ENCODE measurements at places on chromosomes 1 and 21. TPM values are rescaled to one million over a fixed set of nuclear protein-coding genes. Genes with fewer than 3 reads are reported as not detected.

DNA sequence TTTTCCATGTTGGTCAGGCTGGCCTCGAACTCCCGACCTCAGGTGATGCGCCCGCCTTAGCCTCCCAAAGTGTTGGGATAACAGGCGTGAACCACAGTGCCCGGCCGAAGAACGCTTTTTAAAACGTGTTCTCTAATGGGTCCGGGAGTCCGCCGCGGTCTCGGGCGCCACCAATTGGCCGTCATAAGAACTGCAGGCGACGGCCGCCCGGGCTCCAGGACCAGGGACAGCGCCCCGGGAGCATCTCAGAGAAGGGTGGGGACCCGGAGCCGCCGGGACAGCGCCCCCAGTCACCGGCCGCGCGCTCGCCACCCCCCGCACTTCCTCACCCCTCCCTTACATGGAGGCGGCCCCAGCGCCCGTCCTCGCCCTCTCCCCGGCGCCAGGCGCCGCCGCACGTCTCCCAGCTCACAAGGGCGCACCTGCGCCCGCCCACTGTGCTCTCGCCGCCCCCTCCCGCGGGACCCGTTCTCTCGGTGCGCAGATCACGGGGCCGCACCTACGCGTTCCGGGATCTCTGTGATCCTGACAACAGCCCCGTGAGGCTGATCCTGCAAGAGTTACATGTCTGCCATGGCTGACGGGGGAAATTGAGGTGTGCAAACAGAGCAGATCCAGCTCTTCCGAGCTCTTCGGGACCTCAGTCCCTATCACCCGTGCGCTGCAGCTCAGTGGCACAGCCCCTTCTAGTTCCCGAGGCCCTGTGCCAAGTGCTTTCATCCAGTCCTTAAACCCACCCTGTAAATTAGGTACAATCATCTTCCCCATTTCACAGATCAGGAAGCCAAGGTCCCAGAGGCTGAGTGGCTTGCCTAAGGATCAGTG is 9.8 kb downstream of the RAP1GAP start:
- DNase-seq: peak; percentile 94

GRCh38 chr1:21906173-21907078 is 30.7 kb downstream of the HSPG2 start:
- DNase-seq: peak; percentile 96

GRCh38 chr1:114081437-114082303 is 72.0 kb downstream of the SYT6 start:
- DNase-seq: peak; percentile 83

GRCh38 chr1:247288341-247288740 is 32.5 kb downstream of the VN1R5 start:
- DNase-seq: no peak

DNA sequence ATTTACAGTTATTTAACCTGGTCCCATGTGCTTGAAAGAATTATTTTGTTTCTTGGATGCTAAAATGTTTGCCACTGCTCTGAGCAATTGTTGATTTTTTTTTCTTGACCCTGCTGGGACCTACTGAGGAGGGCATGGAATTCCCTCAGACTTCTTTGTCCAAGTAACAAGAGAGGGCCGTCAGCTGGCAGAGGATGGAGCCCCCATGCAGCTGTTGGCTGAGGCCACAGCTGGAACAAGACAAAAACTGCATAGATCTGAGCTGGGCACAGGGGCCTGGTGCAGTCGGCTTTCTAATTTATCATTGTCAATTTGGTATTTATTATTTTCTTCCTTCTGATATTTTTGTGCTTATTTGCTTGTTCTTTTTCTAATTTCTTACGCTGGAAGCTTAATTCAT is 39.6 kb upstream of the ABCG1 start:
- no peak for DNase-seq

- peak; percentile 15 for DNase-seq
These were observed 43.0 kb downstream of the RNF187 start for GRCh38 chr1:228530086-228530758.

DNA sequence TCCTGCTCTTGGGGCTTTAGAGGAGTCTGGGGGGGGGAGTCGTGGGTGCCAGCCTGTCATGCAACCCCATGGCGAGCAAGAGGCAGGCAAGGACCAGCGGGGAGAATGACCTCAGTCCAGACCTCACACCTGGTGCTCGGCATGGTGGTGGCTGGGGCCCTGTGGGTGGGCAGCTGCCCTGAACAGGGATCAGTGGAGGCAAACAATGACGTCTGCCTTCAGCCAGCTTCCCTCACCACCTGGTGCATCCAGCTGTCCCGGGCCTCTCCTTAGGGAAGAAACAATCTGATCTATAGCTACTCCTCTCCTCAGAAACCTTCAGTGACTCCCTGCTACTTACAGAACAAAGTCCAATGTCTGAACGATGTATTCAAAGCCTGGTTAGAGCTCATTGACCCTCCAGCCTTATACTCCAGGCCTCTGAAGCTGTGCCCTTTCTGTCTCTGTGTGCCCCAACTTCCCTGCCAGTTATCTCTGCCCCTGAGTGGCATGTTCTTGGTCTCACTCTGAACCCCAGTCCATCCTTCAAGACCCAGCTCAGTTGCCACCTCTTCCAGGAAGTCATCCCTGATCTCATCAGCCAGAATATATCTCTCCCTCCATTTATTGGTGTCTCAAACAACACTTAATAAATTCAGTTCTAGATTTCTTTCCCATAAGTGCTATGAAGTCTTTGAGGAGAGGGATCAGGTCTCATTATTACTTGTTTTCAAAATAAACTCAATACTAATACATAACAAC is 6.6 kb downstream of the PADI2 start:
- DNase-seq: no peak

GRCh38 chr1:243916160-243916559 is 66.1 kb upstream of the AKT3 start:
- DNase-seq: no peak

DNA sequence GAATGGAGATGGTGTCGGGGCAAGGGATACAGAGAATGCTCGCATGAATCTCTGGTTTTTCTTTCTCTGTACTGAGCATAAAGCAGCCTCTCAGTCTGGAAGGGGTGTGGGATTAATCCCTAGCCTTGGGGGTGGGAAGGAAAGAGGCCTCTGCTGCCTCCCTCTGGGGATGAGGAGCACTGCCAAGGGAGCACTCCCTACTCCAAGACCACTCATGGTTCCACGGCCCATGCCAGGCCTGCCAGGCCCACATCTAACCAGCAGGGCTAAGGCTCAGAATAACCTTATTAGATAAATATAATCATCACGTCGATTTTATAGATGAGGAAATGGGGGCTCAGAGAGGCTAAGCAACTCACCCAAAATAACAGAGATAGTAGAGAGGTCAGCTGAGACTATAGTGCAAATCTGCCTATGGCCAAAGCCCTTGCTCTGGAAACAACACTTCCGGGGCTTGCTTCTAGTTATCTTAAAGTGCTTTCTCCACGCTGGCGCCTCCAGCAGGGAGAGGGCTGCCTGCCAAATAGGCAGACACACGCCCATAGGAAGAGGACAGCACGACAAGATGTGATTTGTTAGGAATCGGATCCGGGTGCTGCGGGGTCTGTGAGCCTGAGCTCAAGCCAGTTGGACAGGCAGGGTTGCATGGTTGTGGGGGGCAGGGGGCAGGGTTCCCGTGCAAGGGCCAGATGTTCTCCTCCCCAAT is 522 bp downstream of the TEX35 start:
- DNase-seq: peak; percentile 80

DNA sequence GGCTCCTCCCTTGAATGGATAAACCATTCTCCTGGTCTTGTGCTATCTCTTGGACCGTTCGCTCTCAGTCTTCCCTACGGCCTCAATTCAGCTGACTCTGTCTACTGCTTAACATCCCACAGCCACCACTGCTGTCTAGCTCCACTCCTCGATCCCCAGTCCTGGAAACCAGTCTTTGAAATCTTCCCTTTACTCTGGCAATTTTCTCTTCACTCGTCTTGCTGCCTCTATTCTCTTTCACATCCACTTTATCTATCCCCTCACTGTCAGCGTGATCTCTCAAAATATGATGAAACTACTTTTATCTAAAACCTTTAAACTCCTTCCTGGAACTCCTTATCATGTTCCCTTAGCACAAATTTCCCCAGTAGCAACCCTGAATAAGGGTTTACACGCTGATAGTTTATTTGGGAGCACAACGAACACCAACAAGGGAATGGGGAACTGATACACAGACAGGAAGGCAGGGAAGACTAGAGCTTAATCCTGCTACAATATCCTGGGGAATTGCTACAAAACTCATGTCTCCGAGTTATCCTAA is 131.6 kb upstream of the SAMSN1 start:
- no peak for DNase-seq

DNA sequence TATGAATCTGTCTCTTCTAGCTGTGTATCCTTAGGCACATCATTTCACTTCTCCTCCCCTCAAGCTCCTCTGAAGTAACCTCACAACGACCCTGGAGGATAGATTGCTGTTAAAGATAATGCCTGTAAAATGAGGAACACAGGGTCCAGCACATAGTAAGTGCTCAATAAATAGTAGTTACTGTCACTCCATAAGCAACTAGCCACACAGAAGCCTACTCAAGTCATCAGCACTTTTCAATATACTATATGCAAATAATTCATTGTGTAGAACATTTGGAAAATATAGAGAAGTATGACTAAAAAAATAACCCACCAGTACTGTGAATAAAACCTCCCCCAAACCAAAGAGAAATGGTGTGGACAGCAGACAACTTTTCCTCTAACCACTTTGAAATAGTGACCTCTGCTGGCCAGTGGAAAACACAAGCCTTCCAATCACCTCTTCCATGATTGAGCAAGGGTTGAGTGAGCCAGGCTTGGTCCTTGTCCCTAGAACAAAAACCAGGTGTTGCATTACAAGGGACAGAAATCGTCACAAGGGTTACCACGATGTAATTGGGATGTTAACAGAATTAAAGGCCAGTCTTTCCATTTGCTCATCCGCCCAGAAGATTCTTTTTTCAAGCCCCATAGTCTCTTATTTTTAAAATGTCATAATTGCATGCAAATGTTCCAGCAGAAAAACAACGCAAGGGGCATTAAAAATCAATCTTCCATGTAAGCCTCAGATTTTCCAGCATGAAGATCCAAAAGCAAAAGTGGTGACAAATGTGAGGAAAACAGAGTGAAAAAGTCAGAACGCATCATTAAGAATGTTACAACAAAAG is 15.7 kb upstream of the GLIS1 start:
- DNase-seq: no peak

- no peak for DNase-seq
These were observed 20.6 kb downstream of the NENF start for GRCh38 chr1:212453156-212453857.

DNA sequence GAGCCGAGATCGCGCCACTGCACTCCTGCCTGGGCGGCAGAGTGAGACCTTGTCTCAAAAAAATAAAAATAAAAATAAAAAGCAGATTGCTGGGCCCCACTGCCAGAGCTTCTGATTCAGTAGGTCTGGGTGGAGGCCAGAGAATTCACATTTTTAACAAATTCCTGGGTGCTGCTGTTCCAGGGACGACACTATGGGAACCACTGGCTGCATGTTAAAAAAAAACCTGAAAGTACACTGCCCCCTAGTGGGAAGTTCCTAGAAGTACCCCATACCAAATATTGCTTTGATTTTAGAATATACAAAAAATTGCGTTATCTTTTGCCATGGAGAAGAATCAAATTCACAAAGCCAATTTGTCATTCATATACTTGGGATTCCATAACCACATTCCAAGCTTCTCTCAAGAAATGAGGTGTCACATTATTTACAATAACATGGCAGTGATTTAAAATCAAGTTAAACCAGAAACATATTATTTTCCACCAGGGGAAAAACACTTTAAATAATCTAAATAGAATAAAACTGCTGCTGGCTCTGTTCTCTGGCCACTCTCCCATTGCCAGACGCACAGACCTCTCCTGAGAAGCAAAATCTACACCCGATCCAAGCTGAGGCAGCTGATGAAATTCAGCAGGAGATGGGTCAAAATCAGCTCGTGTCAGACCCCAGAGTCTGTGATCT is 27.4 kb downstream of the SYF2 start:
- no peak for DNase-seq

Gene UBAP2L
- total RNA-seq: 104 TPM

Gene RNU1-1
- total RNA-seq: 12,584 TPM

Gene TBX15
- 4.8 TPM for total RNA-seq

Gene FOXD2
- 0.37 TPM for total RNA-seq

Measured in posterior vena cava (tissue), 2 donors.